ENCODE measurements at places on chromosomes 6 and 20. TPM values are rescaled to one million over a fixed set of nuclear protein-coding genes. Genes with fewer than 3 reads are reported as not detected.

DNA sequence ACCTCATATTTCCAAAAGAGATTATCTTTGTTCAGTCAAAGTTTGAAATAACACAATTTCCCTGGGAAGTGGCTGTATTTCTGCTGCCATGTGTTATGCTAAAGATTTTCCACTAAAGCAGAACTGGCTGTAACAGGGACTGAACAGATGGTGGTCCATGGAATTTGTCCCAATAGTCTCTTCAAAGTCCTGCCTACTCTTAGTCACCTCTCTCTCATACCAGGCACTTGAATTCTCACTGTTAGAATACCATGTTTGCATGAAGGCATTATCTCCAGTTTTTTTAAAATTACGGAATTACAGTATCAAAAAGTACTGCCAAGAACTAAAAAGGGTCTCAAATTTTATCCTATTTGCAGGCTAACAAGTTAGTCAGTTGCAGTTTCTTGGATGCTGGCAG lies 105.0 kb upstream of the HDDC2 start:
- no peaks in the 10 kb centered on the region for H3K4me1 ChIP-seq
- no peak overlapping the region for H3K4me3 ChIP-seq
- DNase-seq: no peak
- H3K27ac ChIP-seq: no peak overlapping the region
- H3K27me3 ChIP-seq: no peaks in the 10 kb centered on the region

DNA sequence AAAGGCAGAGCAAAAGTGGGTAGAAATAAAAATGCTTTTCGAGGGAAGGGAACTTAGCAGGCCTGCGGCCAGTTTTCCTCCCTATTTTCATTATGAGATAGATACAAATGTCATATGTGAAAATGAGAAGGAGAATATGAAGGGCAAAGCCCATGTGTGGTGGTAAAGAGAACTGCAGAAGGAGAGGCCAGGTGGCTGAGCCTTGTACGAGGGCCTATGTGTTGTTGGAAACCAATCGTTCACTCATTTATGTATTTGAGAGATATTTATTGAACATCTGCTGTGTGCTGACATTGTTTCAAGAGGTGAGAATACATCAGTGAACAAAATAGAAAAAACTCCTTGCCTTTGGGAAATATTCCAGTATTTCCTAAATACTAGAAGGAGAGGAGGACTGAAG lies 147.7 kb downstream of the SH3BGRL2 start:
- 0 out of 2 replicates have a peak, but pooled peaks cover 2% of the 10 kb centered on the region for H3K27me3 ChIP-seq
- DNase-seq: no peak
- H3K4me1 ChIP-seq: peaks cover 6% of the 10 kb centered on the region

DNA sequence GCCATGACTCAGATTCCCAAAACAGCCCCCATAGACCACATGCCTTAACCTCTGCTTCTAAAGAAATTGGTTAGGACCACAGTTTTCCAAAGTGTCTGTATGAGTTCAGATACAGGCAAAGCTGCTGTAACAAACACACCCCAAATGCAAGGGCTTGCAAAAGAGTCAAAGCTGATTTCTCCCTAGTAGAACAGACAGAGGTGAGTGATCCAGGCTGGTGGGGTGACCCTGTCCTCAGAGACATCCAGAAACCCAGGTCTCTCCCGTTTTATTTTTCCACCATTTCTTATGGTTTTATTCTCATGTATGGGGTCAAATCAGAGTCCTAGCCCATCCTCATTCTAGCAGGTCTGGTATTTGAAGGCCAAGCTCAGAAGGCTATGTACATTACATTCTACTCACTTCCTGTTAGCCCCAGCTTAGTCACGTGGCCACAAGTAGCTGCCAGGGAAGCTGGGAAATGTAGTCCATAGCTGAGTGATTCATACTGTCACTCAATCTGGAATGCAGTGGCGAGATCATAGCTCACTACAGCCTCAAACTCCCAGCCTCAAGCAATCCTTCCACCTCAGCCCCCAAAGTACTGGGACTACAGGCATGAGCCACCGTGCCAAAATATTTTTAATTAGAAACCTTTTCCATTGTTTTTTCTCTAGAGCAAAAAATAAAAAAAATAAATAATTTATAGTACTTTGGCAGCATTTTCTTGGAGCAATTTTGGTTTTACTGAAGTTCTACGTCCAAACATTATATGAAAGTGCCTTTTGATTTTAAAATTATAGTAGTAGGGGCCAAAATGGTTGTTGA lies 175.2 kb downstream of the ZMYND8 start:
- peak; percentile 88 for DNase-seq
- no peak overlapping the region for H3K4me3 ChIP-seq
- no peak overlapping the region for H3K27ac ChIP-seq
- H3K4me1 ChIP-seq: peaks cover 6% of the 10 kb centered on the region
- no peaks in the 10 kb centered on the region for H3K27me3 ChIP-seq

The TMEM244 gene
- total RNA-seq: not detected

The PRR18 gene
- not detected for total RNA-seq

- no peaks in the 10 kb centered on the region for H3K36me3 ChIP-seq
- no peak overlapping the region for H3K27ac ChIP-seq
- H3K27me3 ChIP-seq: no peaks in the 10 kb centered on the region
- peaks cover 2% of the 10 kb centered on the region for H3K4me1 ChIP-seq
- no peak overlapping the region for H3K4me3 ChIP-seq
Measured at GRCh38 chr6:24766680-24767462, 7.9 kb upstream of the GMNN start.

The BAK1 gene
- 18.7 TPM for total RNA-seq

The PABPC1L gene
- total RNA-seq: 81.0 TPM

The NHLRC1 gene
- not detected for total RNA-seq

The KCNB1 gene
- total RNA-seq: not detected

The NRM gene
- 16.9 TPM for total RNA-seq

DNA sequence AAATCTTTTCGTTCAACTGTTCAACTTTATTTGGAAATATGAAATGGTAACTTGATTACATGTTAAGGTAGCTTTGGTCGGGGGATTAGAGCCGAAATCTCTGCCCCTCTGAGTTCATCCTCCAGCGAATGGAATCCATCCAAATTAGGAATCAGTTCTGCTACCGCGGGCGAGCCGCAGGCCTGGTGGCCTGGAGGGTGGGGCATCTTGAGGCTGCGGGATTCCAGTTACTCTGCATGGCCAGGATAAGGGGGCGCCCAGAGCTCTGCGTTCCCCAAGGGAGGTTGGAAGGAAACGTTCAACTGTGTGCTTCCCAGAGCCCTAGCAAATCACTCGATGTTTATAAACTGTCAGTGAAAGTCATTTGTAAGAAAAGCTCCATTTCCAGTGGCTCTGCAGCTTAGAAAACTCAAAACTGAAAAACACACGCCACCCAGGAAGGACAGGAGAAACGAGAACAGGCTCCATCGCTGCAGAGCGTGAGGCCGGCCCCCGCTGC lies 262.2 kb downstream of the TAF4 start:
- no peaks in the 10 kb centered on the region for H3K36me3 ChIP-seq
- DNase-seq: no peak
- no peak overlapping the region for H3K4me3 ChIP-seq
- H3K27me3 ChIP-seq: no peaks in the 10 kb centered on the region

GRCh38 chr6:166769648-166770047 lies 142.6 kb upstream of the RPS6KA2 start:
- no peaks in the 10 kb centered on the region for H3K4me1 ChIP-seq
- H3K27ac ChIP-seq: no peak overlapping the region
- no peak for DNase-seq

The CABLES2 gene
- 7.2 TPM for total RNA-seq

DNA sequence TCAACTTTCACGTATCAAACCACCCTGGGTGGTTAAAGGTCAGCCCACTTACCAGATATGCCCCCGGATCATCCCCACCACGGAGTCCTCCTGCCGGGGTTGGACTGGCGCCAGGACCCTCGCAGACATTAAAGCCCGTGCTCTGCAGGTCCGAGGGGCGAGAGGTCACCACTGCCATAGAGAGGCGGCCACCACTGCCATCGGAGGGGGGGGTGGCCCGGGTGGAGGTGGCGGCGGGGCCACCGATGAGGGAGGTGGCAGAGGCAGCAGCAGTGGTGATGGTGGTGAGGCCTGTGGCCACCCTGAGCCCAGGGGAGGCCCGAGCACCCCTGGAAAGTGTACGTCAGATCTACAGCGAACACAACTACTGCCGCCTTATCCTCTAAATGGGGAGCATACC lies 76.3 kb downstream of the ASXL1 start:
- H3K36me3 ChIP-seq: peaks cover 52% of the 10 kb centered on the region
- no peaks in the 10 kb centered on the region for H3K4me1 ChIP-seq
- DNase-seq: no peak
- no peak overlapping the region for H3K27ac ChIP-seq
- H3K27me3 ChIP-seq: no peaks in the 10 kb centered on the region
- H3K4me3 ChIP-seq: no peak overlapping the region

The GPR6 gene
- not detected for total RNA-seq

GRCh38 chr6:3288711-3289663 lies 30.2 kb downstream of the PSMG4 start:
- DNase-seq: no peak
- no peaks in the 10 kb centered on the region for H3K36me3 ChIP-seq
- H3K4me1 ChIP-seq: no peaks in the 10 kb centered on the region
- H3K27ac ChIP-seq: no peak overlapping the region
- no peak overlapping the region for H3K4me3 ChIP-seq

The NKAPL gene
- total RNA-seq: 0.11 TPM

The FUCA2 gene
- total RNA-seq: not detected

The BPI gene
- not detected for total RNA-seq

- DNase-seq: no peak
- H3K4me1 ChIP-seq: peaks cover 32% of the 10 kb centered on the region
- no peaks in the 10 kb centered on the region for H3K27me3 ChIP-seq
- no peak overlapping the region for H3K4me3 ChIP-seq
Measured at GRCh38 chr20:38055294-38055693, 21.7 kb downstream of the RPRD1B start.

DNA sequence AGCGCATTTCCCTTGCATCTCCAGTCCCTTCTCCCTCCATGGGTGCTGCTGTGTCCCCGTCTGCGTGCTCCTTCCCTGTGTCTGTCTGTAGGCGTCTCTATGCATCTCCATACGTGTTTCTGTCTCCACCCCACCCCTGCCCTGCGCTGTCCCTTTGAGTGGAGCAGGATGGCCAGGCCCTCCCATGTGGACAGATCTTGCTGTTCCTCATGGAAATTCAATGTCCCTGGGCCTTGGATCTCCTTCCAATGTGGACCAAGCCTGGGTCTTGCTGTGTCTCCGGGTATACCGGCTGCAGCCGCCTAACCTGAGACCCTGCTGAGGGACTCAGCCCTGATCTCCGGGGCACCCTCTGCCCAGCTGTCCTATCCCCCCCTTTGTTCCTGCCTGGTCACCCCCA lies 172.7 kb downstream of the BMP7 start:
- no peaks in the 10 kb centered on the region for H3K27me3 ChIP-seq
- no peak overlapping the region for H3K27ac ChIP-seq
- no peak overlapping the region for H3K4me3 ChIP-seq
- no peak for DNase-seq

DNA sequence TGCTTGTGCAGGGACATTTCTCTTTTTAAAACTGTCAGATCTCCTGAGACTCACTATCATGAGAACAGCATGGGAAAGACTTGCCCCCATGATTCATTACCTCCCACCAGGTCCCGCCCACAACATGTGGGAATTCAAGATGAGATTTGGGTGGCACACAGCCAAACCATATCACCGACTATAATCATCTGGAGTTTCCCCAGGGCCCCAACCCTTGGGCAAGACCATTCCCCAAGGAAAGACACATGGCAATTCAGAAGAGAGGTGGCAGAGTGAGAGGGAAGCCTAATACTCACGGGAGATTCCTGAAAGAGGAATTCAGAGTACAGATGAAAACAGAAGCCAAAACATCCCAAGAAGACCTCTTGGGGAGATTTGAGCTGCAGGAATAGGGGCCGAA lies 291.0 kb upstream of the PLCB4 start:
- H3K4me3 ChIP-seq: no peak overlapping the region
- no peaks in the 10 kb centered on the region for H3K4me1 ChIP-seq
- no peaks in the 10 kb centered on the region for H3K27me3 ChIP-seq
- H3K36me3 ChIP-seq: no peaks in the 10 kb centered on the region

DNA sequence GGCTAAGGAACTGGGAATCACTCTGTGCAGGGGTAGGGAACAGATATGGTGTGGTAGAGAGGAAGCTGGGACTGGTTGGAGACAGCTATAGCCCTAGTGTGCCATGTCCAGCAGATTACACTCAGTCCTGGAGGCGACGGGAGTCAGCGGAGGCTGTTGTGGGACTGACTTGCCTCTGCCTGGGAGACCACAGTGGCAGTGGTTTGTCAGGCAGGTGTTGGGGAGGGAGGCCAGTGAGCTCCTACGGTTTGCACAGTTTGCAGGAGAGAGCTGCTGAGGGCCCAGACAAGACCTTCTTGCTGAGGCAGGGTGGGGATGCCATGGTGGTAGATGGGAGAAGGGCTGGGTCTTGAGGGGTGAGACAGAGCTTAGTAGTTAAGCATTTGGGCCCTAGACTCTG lies 4.9 kb downstream of the PLCG1 start:
- peaks cover 53% of the 10 kb centered on the region for H3K4me1 ChIP-seq
- no peaks in the 10 kb centered on the region for H3K27me3 ChIP-seq
- peaks cover 10% of the 10 kb centered on the region for H3K36me3 ChIP-seq
- no peak overlapping the region for H3K27ac ChIP-seq

DNA sequence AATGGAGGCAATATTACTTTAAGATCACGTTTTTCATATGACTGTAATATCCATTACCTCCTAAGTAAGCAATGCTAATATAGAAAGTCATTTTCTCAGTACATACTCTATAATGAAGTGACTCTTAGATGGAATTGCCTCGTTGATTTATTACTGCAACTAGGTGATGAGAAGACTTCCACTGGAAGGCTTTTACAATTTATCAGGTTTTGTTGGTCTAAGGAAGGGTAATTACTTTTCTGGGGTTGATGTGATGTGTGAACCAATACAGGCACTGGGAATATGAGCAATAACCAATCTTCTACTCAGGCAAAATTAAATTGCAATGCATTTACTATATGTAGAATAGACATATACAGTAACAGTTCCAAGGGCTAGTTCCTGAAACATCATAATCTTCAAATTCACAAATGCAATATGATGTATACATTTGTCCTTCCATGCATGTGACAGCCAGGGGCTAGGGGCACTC lies 635.0 kb downstream of the QKI start:
- no peak overlapping the region for H3K27ac ChIP-seq
- no peak for DNase-seq
- no peaks in the 10 kb centered on the region for H3K4me1 ChIP-seq
- H3K4me3 ChIP-seq: no peak overlapping the region

The CALHM5 gene
- not detected for total RNA-seq

DNA sequence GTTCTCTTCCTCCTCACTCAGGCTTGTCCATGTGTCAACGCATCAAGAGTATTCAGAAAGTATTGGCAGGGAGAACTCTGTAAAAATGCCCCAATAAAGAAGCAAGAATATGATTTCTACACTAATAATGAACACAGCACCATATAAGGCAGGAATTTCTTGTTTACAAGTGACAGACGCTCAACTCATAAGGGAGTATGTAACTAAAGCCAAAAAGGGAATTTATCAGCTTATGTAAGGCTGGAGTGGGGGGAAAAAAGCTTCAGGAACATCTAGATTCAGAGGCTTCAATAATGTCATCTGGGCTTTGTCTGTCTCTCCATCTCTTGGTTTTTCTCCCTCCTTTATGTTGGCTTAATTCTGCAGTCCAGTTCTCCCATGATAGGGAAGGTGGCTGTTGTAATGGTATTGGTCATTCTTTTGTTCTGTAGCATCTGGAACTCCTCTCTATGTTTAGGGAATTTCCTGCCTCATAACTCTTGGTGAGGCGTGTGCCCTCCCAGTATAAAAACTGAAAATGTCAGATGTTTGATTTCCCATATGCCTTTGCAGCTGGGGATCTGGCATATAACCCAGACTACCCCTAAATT lies 125.1 kb upstream of the COL21A1 start:
- H3K4me3 ChIP-seq: no peak overlapping the region
- H3K27me3 ChIP-seq: no peaks in the 10 kb centered on the region
- no peaks in the 10 kb centered on the region for H3K36me3 ChIP-seq
